H9 (cell line): ENCODE measurements at places on chromosomes 13 and 19. TPM values are rescaled to one million over a fixed set of nuclear protein-coding genes. Genes with fewer than 3 reads are reported as not detected.

DNA sequence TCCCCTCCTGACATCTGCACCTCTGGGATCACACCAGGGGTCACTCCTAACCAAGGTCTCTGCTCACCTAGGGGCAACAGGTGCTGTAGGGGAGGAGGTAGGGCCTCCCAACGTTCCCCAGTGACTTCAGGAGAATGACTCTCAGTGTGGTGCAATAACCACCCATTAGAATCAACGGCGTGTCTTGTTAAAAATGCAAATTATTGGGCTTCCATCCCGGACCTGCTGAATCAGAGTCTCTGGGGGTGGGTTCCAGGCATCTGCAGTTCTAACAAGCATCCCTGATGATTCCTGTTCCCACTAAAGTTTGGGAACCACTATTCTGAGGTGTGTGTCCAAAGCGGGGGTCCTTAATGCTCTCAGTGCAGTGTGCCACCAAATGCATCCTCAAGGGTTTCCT lies 84.6 kb downstream of the CRYL1 start:
- no peaks in the 10 kb centered on the region for H3K27me3 ChIP-seq
- no peak for DNase-seq
- H3K4me3 ChIP-seq = no peak overlapping the region
- peaks cover 3% of the 10 kb centered on the region; the same call in 1 of the 2 replicates for H3K4me1 ChIP-seq
- no peak overlapping the region for H3K27ac ChIP-seq

The MUC16 gene
- 0.22 and 0.29 TPM in 2 replicates for total RNA-seq

GRCh38 chr19:35318679-35319448 lies 10.1 kb upstream of the CD22 start:
- peak; percentile 25 for DNase-seq
- no peaks in the 10 kb centered on the region for H3K27me3 ChIP-seq
- H3K36me3 ChIP-seq = peaks cover 4% of the 10 kb centered on the region; the same call in 1 of the 2 replicates

DNA sequence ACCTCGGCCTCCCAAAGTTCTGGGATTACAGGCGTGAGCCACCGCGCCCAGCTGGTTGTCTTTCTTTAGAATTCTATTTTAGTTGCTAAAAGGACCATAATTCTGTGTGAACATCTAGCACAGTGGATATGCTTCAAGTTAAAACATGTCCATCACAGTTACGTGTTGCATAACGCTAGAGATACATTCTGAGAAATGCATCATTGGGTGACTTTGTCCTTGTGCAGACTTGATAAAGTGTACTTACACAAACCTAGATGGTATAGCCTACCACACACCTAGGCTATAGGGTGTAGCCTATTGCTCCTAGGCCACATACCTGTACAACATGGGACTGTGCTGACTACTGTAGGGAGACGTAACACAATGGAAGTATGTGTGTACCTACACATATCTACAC lies 35.4 kb downstream of the DOCK9 start:
- DNase-seq = no peak
- no peak overlapping the region for H3K27ac ChIP-seq

DNA sequence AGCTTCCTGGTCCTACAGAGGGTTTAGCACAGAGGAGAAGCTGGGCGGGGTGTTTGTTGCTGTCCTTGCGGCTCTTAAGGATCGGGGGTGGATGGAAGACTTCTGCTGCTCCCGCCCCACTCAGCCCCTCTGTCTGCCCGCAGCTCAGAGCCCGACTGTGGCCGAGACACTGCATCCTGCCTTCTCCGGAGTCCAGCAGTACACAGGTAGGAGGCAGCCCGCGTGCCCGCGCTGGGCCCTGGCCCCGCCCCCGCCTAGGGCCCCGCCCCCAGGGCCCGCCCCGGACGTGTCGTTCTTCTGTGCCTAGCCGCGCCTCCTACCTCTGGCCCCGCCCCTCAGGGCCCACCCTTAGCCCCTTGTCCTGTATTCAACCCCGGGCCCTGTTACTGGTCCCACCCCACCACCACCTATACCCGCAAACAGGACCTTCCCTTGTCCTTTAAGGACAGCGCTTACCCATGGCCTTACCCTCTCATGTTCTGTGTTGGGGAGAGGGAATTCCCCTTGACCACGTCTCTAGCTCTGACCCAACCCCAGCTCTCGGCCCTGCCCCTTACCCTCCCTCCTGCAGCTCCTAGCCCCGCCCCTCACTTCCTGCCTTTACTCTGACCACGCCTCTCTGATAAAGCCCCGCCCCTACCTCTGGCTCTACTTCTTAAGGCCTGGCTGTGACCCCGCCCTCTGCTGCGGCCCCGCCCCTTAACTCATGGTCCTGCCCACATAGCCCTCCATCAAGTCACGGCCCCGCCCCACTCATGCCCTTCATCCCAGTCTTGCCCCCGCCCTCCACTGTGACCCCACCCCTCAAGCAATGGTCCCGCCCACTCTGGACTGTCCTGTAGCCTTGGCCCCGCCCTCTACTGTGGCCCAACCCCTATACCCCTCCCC lies 60.5 kb downstream of the CELF5 start:
- H3K36me3 ChIP-seq = 0 out of 2 replicates have a peak, but pooled peaks cover 8% of the 10 kb centered on the region
- no peaks in the 10 kb centered on the region for H3K4me1 ChIP-seq
- no peaks in the 10 kb centered on the region for H3K27me3 ChIP-seq
- DNase-seq = peak; percentile 99

The B3GLCT gene
- total RNA-seq = 5.4 and 5.8 TPM in 2 replicates

The UBE2L5 gene
- 0.20 TPM in 1 of 2 replicates, not detected in the other for total RNA-seq
